ENCODE measurements at places on chromosomes 12 and 14. TPM values are rescaled to one million over a fixed set of nuclear protein-coding genes. Genes with fewer than 3 reads are reported as not detected.

The SRRM4 gene
- 0.04 TPM for total RNA-seq

The MANSC1 gene
- total RNA-seq, result 19.8 TPM

The MLEC gene
- 86.9 TPM for total RNA-seq

The NACA gene
- total RNA-seq, result 690 TPM

DNA sequence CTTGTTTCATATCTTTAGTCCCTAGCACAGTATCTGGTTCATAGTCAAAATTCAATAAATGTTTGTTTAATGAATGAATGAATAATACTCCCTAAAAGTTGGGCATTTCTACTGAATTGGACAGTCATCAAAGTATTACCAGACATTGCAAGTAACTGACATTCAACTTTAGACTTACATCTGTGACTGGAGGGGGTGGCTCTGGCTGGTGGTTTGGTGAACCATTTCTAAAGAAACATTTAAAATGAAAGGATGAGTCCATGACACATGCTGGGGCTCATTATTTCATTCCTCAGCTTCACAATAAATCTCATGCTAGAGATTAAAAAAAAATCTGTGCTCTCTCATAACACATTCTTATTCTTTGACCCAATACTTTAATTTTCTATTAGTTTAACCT is 20.6 kb upstream of the CSRNP2 start:
- no peak for DNase-seq

- no peak for DNase-seq
Observed at GRCh38 chr14:34164162-34164864, 213.4 kb upstream of the EGLN3 start.

GRCh38 chr12:93237235-93237915 is 140.3 kb upstream of the NUDT4 start:
- no peak for DNase-seq

GRCh38 chr12:123532808-123533649 is 490 bp downstream of the RILPL1 start:
- peak; percentile 70 for DNase-seq

- no peak for DNase-seq
Observed at GRCh38 chr12:107207931-107208525, 114.7 kb upstream of the CRY1 start.

- DNase-seq, result no peak
Observed at GRCh38 chr14:73944432-73945158, 5.3 kb downstream of the FAM161B start.
